ENCODE measurements at places on chromosomes 7 and 10. TPM values are rescaled to one million over a fixed set of nuclear protein-coding genes. Genes with fewer than 3 reads are reported as not detected.

GRCh38 chr10:124989526-124989925, 47.6 kb downstream of the ZRANB1 start:
- DNase-seq: no peak
- H3K27me3 ChIP-seq: no peaks in the 10 kb centered on the region
- peaks cover 84% of the 10 kb centered on the region for H3K36me3 ChIP-seq
- no peaks in the 10 kb centered on the region for H3K4me1 ChIP-seq
- no peak overlapping the region for H3K27ac ChIP-seq

The UNC5B gene
- 11.5 TPM for total RNA-seq

- DNase-seq: peak; percentile 28
- H3K4me3 ChIP-seq: no peak overlapping the region
- H3K27me3 ChIP-seq: no peaks in the 10 kb centered on the region
- H3K27ac ChIP-seq: no peak overlapping the region
- H3K4me1 ChIP-seq: no peaks in the 10 kb centered on the region
- H3K36me3 ChIP-seq: no peaks in the 10 kb centered on the region
These were observed 124.7 kb upstream of the UNC5B start for GRCh38 chr10:71087622-71088021.

GRCh38 chr7:73647725-73648592, 19.7 kb upstream of the VPS37D start:
- H3K36me3 ChIP-seq: no peaks in the 10 kb centered on the region
- no peak overlapping the region for H3K4me3 ChIP-seq
- H3K27me3 ChIP-seq: peaks cover 21% of the 10 kb centered on the region
- no peaks in the 10 kb centered on the region for H3K4me1 ChIP-seq
- no peak overlapping the region for H3K27ac ChIP-seq

DNA sequence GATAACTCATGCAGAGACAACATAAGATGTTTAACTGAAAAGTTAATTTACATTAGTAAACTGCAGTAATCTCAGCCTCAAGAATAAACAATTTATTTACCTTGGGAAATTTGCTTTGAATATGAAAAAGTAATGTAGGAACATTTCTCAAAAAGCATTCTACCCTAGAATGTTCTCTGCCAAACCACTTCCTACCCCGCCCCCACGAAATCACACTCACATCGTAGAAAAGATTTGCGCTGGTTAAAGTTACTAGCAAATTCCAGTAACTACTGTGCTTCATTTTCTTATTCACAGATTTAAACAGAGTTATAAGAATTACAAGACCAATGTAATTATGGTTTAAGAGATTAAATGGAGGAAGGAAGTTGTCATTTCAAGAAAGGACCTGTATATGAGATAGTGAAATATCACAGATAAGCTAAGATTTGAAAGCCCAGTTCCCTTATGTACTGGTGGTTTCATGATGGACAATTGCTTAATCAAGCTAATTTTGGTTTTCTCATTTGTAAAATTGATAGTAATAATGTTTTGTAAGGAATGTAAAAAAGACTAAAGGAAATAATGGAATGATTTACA, 175.4 kb downstream of the GNAI1 start:
- H3K4me3 ChIP-seq: no peak overlapping the region
- no peak overlapping the region for H3K27ac ChIP-seq
- H3K4me1 ChIP-seq: peaks cover 22% of the 10 kb centered on the region
- H3K36me3 ChIP-seq: no peaks in the 10 kb centered on the region

GRCh38 chr10:79044846-79045245, 23.9 kb upstream of the ZMIZ1 start:
- no peaks in the 10 kb centered on the region for H3K36me3 ChIP-seq
- DNase-seq: no peak
- H3K27me3 ChIP-seq: no peaks in the 10 kb centered on the region
- H3K27ac ChIP-seq: no peak overlapping the region

The FAM241B gene
- total RNA-seq: not detected
